ENCODE measurements at places on chromosomes 2 and 18. TPM values are rescaled to one million over a fixed set of nuclear protein-coding genes. Genes with fewer than 3 reads are reported as not detected.

The RAD51AP2 gene
- total RNA-seq, result 0.10 TPM

- no peak for DNase-seq
Observed at GRCh38 chr2:188701836-188702235, 272.3 kb upstream of the COL3A1 start.

The WDSUB1 gene
- total RNA-seq, result 7.7 TPM

The MOGAT1 gene
- total RNA-seq, result not detected

DNA sequence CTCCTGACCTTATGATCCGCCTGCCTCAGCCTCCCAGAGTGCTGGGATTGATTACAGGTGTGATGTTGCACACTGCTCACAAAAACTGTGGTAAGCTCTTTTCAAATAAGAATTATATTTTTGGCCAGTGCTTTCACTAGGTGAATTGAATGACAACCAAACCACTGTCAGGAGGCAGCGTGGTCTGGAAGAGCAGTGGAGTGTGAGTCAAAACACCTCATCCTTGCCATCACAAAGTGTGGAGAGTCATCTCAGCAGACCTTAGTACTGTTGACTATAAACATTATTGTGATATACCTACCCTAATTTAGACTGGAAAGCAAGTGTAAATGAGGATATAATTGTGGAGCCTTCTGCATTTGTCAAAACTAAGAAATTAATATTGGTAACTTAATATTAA, 61.3 kb downstream of the UBE2E3 start:
- DNase-seq, result no peak

GRCh38 chr2:207897541-207898353, 127.6 kb downstream of the PLEKHM3 start:
- no peak for DNase-seq

DNA sequence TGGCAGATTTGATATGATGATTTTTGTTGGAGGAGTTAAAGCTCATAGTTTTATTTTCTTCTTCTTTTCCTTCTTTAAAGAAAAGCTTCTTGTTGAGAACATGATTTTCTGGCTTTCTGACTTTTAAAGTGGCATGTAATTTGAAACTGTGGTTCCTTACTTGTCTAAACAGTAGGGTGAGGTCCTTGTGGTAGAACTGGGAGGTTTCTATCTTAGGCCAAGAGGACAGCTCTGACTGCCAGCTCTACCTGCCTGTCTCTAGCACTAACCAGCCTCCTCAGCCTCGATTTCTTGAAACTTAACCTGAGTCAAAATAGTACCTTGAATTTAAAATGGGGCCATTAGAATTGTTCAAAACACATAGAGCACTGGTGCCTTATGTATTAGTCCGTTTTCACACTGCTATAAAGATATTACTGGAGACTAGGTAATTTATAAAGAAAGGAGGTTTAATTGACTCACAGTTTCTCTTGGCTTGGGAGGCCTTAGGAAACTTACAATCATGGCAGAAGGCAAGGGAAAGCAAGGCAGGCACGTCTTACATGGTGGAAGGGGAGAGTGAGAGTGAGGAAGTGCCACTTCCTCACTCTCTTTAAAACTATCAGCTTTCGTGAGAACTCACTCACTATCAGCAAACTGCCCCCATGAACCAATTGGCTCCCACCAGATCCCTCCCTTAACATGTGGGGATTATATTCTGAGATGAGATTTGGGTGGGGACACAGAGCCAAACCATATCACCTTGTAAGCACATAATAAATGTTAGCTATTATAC, 119.0 kb downstream of the CERS6 start:
- no peak for DNase-seq

GRCh38 chr18:32975163-32975436, 202.3 kb upstream of the KLHL14 start:
- no peak for DNase-seq

The DHRS9 gene
- 0.76 TPM for total RNA-seq
